ENCODE measurements at places on chromosomes 12 and 14.

DNA sequence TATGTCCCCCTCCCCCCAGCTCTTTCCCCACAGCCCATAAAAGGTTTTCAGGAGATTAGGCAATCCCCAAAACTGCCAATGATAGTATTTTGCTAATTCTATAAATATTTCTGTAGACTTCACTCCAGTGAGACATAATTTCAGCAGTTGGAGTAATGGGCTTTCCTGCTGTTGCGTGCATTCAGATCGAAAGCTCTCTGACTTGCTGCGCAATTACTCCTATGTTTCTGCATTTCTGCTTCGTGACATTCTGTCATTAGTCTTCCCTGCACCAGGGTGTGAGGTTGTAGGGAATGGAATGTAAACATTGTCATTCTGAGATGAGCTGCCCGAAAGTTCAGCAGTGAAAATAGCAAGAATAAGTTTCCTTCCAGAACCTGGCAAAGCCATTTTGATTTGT is 58.2 kb downstream of the SAMD4A start:
- no peak for DNase-seq

GRCh38 chr12:3294481-3294911 is 196.5 kb upstream of the PRMT8 start:
- DNase-seq, result no peak

GRCh38 chr12:122094735-122095631 is 16.4 kb downstream of the MLXIP start:
- DNase-seq, result no peak

- DNase-seq, result no peak
Observed at GRCh38 chr14:105641075-105641937, 114.9 kb downstream of the TMEM121 start.

DNA sequence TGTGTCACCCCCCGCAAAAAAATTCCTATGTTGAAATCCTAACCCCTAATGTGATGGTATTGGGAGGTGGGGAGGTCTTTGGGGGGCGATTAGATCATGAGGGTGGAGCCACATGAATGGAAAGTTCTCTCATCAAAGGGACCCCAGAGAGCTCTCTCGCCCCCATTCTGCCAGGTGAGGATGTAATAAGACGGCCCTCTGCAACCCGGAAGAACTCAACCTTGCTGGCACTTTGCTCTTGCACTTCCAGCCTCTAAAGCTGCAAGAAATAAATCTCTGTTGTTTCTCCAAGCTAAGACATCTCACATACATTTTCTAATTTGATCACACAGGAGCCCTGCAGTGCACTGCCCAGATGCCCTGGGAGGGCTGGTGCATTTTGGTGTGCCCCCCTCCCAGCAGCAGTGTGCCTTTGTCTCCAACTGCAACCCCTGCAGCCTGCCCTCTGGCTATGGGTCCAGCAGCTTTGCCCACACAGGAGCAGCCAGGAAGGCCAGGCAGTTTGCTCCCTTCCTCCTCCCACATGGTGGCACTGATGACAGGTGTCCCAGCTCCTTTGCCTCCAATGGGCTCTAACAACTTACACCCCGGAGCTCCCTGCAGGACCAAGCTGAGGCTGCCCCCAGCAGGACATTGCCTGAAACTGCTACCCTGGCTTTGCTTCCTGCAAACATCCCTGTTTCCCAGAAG is 59.3 kb downstream of the C14orf132 start:
- no peak for DNase-seq

- DNase-seq, result no peak
Observed at GRCh38 chr12:98227162-98227561, 288.2 kb upstream of the TMPO start.

DNA sequence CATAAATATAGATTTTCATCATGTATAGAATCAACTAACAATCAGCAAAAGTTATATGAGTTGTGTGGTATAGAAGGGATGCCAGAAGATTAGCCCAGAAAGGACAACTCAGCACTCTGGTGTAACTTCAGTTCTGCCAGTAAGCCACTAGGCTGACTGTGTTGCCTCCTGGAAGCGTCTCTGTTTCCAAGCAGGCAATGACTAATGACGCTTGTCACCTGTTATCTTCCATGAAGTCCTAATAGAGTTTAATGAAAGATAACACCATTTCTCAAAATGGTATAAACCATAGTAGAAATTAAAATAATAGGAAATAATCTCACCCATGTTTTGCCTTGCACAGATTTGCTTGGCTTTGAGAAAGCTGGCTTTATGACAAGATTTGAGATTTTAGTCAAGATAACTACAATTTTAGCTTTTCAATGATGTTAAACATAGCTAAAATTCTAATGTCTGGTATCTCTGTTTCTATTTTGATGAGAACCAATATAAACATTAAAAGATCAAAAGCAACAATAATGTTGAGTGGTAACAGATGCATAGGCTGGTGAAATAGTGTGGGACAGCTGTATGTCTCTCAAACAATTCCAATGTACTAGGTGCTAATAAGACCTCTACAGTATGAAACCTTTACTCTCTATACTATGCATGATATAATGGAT is 9.0 kb upstream of the RNU6-7 start:
- no peak for DNase-seq

DNA sequence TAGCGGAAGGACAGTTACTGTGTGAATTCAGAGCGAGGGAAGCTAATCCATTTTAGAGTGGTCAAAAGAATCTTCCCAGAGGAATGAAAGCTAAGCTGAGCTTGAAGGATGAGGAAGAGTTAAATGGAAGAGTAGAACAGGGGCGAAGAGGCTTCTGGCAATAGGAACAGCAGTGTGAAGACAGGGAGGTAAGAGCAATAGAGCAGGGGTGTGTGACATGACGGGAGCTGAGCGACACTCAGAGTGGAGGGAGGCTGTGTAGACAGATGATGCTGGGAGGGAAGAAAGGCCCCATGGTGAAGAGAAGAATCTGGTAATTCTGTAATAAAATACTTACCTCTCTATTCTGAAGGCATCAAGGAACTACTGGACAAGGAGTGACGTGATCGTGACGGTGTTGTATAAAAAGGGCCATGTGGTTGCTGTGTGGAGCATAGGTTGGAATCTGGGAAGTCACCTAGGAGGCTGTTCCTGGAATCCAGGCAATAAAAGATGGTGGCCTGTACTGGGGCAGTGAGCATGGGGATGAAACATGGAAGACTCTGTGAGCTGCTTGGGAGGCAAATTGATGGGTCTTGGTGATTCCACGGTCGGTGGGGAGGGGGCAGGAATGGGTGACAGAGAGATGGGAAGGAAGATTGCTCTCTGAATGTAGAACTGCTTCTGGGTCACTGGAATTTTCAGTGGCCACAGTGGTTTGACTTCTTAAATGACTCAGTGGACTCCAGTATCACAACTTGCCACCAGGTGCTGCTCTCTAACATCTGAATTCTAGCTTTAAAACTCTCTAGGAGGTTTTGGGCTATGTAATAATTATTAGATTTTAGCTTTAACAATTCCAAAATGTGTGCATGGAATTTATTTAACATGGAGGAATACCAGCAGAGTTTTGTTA is 164.1 kb downstream of the ATP23 start:
- DNase-seq, result no peak

- no peak for DNase-seq
Observed at GRCh38 chr12:89882050-89882449, 173.4 kb upstream of the ATP2B1 start.

DNA sequence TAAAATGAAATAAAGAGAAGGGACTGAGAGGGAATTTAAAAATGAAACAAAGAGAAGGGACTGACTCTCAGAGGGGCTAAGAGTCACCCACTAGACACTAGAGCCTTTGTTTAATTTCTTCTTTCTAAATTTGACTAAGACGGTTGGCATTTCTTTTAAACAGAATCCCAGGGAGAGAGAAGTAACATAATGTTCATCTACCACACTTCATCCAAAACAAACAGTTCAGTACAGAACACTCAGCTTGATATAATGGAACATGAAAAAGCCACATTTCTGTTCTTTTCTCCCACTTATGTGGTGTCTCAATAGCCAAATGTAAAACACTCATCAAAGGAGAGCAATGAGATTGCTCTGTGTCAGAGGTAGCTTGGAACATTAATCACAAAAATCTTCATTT is 10.1 kb upstream of the NT5DC3 start:
- no peak for DNase-seq

DNA sequence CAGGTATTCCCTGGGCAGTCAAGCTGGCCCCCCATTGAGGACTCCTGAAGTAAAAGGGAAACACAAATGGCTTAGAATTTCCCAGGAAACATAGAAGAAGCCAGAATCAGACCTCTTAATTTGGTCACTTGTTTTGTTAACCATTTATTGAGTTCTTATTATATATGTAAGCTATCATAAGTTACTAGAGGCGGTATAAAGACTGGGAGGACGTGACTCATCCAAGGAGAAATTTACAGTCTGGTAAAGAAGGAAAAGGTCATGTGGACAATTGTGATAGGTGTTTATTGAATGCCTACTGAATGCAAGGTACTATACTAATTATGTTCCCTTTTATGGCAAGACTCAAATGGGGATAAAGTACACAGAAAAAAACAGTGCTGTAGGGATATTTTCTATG is 146.7 kb downstream of the DYRK2 start:
- DNase-seq, result no peak

DNA sequence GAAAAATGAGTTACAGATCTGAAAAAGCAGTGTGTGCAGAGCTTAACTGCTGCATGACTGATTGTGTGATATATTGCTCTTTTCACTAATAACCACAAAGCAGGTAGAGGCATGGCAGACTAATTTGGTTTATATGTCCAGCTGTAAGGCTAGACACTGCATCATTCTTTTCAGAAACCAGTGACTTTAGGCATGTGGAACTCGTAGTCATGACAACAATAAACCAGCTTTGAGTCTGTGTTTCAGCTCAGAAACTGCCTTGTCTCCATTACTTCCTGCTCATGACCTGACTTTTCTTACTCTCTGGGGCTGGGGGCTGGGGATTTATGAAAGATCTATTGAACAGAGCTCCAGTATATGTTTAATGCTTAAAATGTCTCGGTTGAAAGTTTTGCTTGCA is 146.8 kb upstream of the LRIG3 start:
- no peak for DNase-seq

DNA sequence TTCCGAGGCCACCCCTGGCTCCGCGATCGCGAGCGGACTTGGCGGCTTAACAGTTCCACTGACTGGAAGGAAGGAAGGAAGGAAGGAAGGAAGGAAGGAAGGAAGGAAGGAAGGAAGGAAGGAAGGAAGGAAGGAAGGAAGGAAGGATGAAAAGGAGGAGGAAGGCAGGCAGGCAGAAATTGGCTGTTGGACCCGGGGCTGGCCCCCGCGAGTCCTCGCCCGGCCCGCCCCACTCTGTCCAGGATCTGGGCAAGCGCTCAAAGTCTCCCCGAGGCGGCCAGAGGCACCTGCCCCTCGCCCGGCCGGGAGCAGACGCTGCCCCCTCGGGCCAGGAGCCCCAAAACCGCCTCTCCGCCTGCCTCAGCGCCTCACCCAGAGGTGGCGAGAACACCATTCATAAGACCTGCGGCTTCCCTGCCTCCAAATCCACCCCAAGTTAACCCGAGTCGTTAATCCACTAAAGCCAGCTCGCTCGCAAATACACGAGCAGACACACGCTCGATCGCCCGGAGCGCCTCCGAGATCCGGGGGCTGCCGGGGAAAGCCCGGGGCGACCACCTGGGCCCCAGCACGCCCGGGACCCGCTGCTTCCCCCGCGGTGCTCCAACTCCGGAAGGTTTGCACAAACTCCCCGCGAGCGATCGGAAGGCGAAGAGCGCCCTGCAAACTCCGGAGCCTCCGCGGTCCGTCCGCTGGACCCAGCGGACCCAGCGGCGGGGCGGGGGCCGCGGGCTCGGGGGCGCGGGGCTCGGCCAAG is 844 bp downstream of the DPF3 start:
- no peak for DNase-seq

- no peak for DNase-seq
Observed at GRCh38 chr14:71339650-71340415, 432.6 kb downstream of the PCNX1 start.

DNA sequence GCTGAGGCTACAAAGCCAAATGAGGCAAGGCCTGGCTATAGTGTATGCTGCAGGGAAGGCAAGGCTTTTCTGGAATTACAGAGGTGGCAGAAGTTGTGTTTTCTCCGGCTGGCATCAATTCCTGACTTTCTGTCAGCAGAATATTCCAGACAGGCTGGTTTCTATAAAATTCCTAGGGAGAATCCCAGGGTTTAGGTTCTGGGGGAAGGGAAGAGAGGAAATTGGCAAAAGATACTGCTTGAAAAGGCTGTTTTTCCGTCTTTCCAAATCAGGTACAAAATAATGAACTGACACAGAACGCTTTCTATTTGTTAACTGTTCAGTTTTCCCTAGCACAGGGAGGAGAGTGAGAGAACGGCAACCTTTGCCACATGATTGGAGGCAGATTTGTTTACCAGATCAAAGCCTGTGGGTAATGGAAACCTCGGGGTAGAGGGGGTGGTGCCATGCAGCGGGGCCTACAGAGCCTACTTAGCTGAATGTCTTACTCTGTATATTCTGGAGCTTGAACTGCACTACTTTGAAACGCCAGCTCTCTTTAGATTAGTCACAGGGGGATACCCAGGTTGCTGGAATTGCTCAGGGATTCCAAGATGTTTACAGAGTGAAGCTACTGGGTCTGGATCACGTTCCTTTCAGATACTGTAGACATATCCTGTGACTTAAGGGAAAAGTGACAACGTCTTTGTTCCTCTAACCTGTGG is 65.8 kb upstream of the DACT1 start:
- DNase-seq, result no peak

DNA sequence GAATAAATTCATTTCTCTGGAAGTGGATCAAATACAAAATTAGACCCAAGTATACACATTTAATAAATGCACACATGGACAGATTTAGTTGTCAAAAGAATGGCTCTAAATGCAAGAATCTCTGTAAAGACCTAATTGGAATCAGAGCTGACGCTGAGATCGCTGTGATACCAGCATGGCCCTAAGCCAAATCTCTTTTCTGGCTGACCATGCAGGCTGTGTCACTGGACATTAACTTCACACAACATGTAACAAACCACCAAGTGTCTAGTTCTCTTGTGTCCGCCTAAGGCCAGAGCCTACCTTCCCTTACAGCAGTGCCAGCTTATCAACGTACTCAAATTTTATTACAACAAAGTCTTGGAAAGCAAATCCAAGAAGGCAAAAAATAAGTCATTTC is 127.5 kb downstream of the MED13L start:
- DNase-seq, result no peak

GRCh38 chr12:56224954-56225353 is 812 bp downstream of the NABP2 start:
- DNase-seq, result no peak

DNA sequence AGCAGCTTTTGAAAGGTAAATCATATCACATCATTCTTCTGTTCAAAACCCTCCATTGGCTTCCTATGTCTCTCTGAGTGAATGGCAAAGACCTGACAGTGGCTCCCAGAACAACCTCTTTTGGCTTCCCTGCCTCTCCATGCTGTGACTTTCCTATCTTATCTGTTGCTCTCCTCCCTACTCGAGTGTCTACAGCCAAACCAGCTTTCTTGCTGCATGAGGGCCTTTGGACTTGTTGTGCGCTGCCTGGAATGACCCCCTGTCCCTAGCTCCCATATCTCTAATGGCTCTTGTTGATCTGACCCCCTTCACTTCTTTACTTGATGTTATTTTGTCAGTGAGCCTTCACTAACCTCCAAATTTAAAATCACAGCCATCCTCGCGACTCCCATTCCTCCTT is 2.5 kb downstream of the SYNE2 start:
- DNase-seq, result no peak

- no peak for DNase-seq
Observed at GRCh38 chr14:100641274-100641860, 54.1 kb upstream of the BEGAIN start.

GRCh38 chr14:73427516-73428264 is 30.7 kb downstream of the NUMB start:
- no peak for DNase-seq

Measured in activated T-helper 1 cell treated with anti-CD3 and anti-CD28 coated beads, Interleukin-2, amount 50 U/mL, for 16 hours (primary cell).